Germinal center (tissue), 1 donor: ENCODE measurements at places on chromosomes 3 and 15.

DNA sequence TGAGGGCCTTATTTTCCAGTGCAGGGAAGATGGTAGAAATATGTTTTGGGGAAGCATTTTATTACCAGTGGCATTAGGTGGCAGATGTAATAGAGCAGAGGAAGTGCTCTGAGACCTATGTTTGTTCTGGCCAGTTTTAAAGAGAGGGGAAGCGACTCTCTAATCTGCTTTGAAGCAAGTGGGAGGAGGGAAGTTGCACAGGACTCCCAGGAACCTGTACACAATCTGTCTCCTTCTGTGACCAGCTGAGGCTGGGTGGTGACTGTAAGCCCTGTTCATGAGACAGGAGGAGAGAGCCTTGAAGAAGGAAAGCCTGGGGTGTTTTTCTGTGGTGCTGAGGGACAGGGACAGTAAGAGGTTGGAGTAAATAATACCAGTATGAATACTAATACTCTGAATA is 60.5 kb downstream of the LPP start:
- peak; percentile 60 for DNase-seq

DNA sequence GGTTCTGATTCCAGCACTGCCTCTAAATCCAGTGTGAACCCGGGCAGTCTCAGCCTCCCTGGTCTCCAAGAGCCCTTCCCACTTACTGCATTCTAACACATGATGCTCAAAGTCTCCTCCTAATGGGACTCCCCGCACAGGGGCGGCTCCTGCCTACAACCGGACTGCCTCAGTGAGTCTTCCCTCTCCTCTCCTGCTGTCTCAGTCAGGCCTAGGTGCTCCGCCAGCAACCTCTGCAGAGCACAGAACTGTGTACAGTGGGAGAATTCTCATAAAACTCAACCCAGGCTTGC is 28.9 kb downstream of the TBC1D2B start:
- no peak for DNase-seq

GRCh38 chr15:75204340-75205063 is 2.8 kb downstream of the C15orf39 start:
- peak; percentile 92 for DNase-seq

- no peak for DNase-seq
Measured at GRCh38 chr3:178525251-178525650, 11.0 kb upstream of the KCNMB2 start.

GRCh38 chr3:13115991-13116390 is 42.8 kb upstream of the IQSEC1 start:
- no peak for DNase-seq

- DNase-seq = no peak
Measured at GRCh38 chr15:41993472-41994170, 21.3 kb upstream of the EHD4 start.
